Activated CD8-positive, alpha-beta T cell treated with anti-CD3 and anti-CD28 coated beads, Interleukin-2, amount 10 ng/mL, durations not matched to agents 7 days and 5 days (primary cell): ENCODE measurements at places on chromosomes 7 and 10. TPM values are rescaled to one million over a fixed set of nuclear protein-coding genes. Genes with fewer than 3 reads are reported as not detected.

ZKSCAN1 gene
- 50.4 TPM for total RNA-seq

H2BK1 gene
- total RNA-seq: 0.76 TPM

CFAP69 gene
- 0.65 TPM for total RNA-seq

C10orf62 gene
- not detected for total RNA-seq

TLX1 gene
- not detected for total RNA-seq

NUTM2B gene
- 0.87 TPM for total RNA-seq

FAM25C gene
- not detected for total RNA-seq

MSMB gene
- not detected for total RNA-seq

PON3 gene
- not detected for total RNA-seq

ATRNL1 gene
- total RNA-seq: not detected

ASAH2 gene
- total RNA-seq: 1.8 TPM

TET1 gene
- total RNA-seq: 3.3 TPM

SHLD2 gene
- total RNA-seq: 36.8 TPM

- peaks cover 3% of the 10 kb centered on the region for H3K27me3 ChIP-seq
- no peaks in the 10 kb centered on the region for H3K36me3 ChIP-seq
- no peak for DNase-seq
- peaks cover 3% of the 10 kb centered on the region for H3K4me1 ChIP-seq
- H3K27ac ChIP-seq: no peak overlapping the region
Observed at GRCh38 chr7:128420773-128421172, 11.0 kb upstream of the IMPDH1 start.

- H3K4me1 ChIP-seq: no peaks in the 10 kb centered on the region
- H3K27me3 ChIP-seq: no peaks in the 10 kb centered on the region
- no peak for DNase-seq
- peak overlapping the region; percentile 4 for H3K27ac ChIP-seq
Observed at GRCh38 chr7:76997381-76998284, 34.5 kb downstream of the SPDYE17 start.

- H3K4me3 ChIP-seq: peak overlapping the region; percentile 40
- peak overlapping the region; percentile 99 for H3K27ac ChIP-seq
- no peaks in the 10 kb centered on the region for H3K27me3 ChIP-seq
- DNase-seq: peak; percentile 69
Observed at GRCh38 chr10:72322280-72323058, 32.2 kb downstream of the DNAJB12 start.

DNA sequence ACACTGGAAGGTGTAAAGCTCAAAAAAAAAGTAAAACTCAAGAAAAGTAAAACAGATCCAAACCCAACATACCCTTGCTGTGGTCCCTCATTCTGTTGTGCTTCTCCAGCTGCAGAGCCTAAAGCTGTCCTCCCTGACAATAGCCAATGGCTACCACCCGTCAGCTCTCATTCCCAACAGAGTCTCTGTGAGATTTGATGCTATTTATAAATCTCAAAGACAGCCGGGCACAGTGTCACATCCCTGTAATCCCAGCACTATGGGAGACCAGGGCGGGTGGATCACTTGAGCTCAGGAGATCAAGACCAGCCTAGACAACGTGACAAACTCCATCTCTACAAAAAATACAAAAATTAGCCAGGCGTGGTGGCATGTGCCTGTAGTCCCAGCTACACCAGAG is 116.0 kb downstream of the KMT2E start:
- no peak overlapping the region for H3K4me3 ChIP-seq
- no peak overlapping the region for H3K27ac ChIP-seq
- H3K27me3 ChIP-seq: no peaks in the 10 kb centered on the region
- DNase-seq: no peak
- peaks cover 14% of the 10 kb centered on the region for H3K36me3 ChIP-seq

- peaks cover 29% of the 10 kb centered on the region for H3K4me1 ChIP-seq
- no peaks in the 10 kb centered on the region for H3K36me3 ChIP-seq
- no peak overlapping the region for H3K27ac ChIP-seq
- peaks cover 58% of the 10 kb centered on the region for H3K27me3 ChIP-seq
Observed at GRCh38 chr10:103493916-103494877, 692 bp downstream of the NEURL1 start.

- H3K36me3 ChIP-seq: no peaks in the 10 kb centered on the region
- no peak for DNase-seq
- H3K27me3 ChIP-seq: no peaks in the 10 kb centered on the region
- H3K27ac ChIP-seq: no peak overlapping the region
Observed at GRCh38 chr10:20871970-20872369, 25.1 kb downstream of the NEBL start.

GRCh38 chr10:3693022-3693697 is 91.8 kb downstream of the KLF6 start:
- H3K4me3 ChIP-seq: no peak overlapping the region
- H3K36me3 ChIP-seq: no peaks in the 10 kb centered on the region
- no peak overlapping the region for H3K27ac ChIP-seq
- no peaks in the 10 kb centered on the region for H3K27me3 ChIP-seq
- DNase-seq: no peak

DNA sequence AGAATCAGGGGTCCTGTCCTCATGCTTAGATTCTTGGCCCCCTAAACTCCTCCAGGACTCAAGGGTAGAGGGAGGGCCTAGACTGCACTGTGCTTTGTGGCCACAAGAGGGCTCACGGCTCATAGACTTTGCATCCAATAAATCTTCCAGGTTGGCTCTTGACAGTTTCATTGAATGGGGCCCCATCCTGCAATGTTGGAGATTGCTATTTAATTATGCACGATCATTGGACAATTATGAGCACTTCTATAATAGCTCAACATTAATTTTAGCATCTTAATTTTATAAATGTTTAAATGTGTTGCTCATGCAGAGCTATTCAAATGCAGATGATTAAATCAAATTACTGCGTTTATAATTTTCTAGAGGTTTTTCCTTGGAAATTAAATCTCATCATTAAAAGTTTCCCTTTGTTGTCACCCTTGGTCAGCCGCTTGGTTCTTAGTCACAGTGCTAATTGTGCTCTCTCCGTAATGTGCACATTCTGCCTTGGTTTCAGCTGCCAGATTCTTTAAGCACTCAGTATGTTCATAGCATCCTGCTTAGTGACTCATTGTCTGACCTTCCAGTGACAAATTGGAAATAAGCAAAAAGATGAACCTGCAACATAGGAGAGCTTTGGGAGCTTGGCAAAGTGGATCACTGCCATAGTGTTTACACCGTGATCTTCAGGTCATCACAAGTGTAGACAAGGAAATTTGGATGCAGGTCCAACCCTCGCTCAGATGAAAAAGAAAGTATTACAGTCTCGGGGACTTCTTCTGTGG is 33.4 kb upstream of the PLPP4 start:
- H3K27me3 ChIP-seq: no peaks in the 10 kb centered on the region
- no peaks in the 10 kb centered on the region for H3K4me1 ChIP-seq
- peak; percentile 48 for DNase-seq
- no peak overlapping the region for H3K27ac ChIP-seq
- H3K36me3 ChIP-seq: no peaks in the 10 kb centered on the region

- H3K27me3 ChIP-seq: no peaks in the 10 kb centered on the region
- no peaks in the 10 kb centered on the region for H3K4me1 ChIP-seq
- no peak overlapping the region for H3K4me3 ChIP-seq
- H3K36me3 ChIP-seq: no peaks in the 10 kb centered on the region
Observed at GRCh38 chr7:98777051-98777450, 92.8 kb downstream of the TMEM130 start.

DNA sequence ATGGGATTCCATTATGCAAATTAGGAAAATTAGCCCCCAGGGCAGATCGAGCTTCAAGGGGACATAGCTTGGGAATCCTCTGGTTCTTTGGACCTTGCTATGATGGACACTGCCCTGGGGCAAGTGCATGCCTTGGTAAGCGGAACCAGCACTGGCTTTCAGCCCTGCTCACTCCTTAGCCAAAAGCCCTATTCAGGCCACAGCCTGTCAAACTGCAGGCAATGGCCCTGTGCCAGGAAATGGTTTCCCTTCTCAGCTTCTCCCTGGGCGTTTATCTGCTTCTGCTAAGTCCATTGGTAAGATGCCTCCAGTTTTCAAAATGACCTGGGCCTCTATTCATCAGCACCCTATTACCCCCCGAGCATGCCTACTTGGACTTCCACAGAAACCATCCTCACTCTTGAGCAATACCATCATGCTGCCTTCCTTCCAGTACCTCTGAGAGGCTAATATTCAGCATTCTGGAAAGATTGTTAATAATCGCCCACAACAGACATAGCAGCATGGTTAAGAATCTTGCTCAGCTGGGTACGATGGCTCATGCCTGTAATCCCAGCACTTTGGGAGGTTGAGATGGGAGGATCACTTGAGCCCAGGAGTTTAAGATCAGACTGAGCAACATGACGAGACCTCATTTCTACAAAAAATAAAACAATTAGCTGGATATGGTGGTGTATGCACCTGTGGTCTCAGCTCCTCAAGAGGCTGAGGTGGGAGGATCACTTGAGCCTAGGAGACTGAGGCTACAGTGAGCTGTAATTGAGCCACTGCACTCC is 918.6 kb upstream of the AUTS2 start:
- no peaks in the 10 kb centered on the region for H3K27me3 ChIP-seq
- H3K4me1 ChIP-seq: no peaks in the 10 kb centered on the region
- no peaks in the 10 kb centered on the region for H3K36me3 ChIP-seq
- no peak for DNase-seq
- no peak overlapping the region for H3K4me3 ChIP-seq
- H3K27ac ChIP-seq: no peak overlapping the region

DNA sequence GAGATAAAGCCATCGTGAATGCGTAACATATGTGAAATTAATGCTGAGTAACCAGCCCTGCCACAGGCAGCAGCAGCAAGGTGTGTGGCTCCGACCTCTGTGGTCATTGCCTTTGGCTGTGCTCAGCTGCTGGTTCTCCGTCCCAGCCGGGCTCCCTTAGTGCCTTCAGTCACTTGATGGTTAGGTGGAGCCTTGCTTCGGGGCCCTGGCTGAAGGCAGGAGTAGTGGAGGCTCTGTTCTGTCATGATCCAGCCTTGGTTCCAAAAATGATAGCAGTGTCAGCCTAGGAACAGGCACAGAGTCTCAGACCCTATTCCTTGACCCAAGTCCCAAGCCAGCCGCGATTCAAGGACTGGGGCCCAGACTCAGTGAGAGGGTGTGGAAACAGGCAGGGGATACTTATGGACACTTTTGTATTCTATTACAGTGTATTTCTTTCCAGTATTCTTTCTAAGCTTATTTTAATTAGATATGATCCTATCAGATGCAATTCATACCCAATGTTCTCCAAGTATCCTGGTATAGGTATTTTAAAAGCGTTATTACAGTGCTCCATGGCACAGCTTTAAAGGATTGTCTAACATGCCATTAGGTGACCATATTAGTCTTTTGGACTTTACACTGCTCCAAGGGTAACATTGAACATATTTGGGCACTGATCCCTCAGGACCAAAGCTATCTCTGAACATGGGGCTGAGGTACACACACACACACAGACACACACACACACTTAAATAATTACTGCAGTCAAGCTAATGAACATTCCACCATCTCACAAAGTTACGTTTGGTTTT is 9.0 kb downstream of the SCART1 start:
- no peaks in the 10 kb centered on the region for H3K36me3 ChIP-seq
- no peaks in the 10 kb centered on the region for H3K4me1 ChIP-seq
- H3K27ac ChIP-seq: no peak overlapping the region
- no peak for DNase-seq
- H3K4me3 ChIP-seq: no peak overlapping the region

GRCh38 chr10:42992156-42992956 is 84.5 kb upstream of the RET start:
- peaks cover 14% of the 10 kb centered on the region for H3K4me1 ChIP-seq
- DNase-seq: peak; percentile 8
- no peak overlapping the region for H3K27ac ChIP-seq
- H3K27me3 ChIP-seq: peaks cover 5% of the 10 kb centered on the region

GRCh38 chr10:29532256-29532878 is 102.4 kb downstream of the SVIL start:
- DNase-seq: no peak
- H3K27me3 ChIP-seq: no peaks in the 10 kb centered on the region
- H3K36me3 ChIP-seq: no peaks in the 10 kb centered on the region
- H3K27ac ChIP-seq: no peak overlapping the region
